ENCODE measurements at places on chromosomes 1 and 21. TPM values are rescaled to one million over a fixed set of nuclear protein-coding genes. Genes with fewer than 3 reads are reported as not detected.

The CFHR5 gene
- under 0.01 TPM for total RNA-seq

The AMPD1 gene
- not detected for total RNA-seq

The HSD3B1 gene
- total RNA-seq = not detected

The NCAM2 gene
- total RNA-seq = under 0.01 TPM

The TNNT2 gene
- not detected for total RNA-seq

The CC2D1B gene
- 30.2 TPM for total RNA-seq

The ODR4 gene
- total RNA-seq = 5.4 TPM

The TMEM200B gene
- not detected for total RNA-seq

The KCNK1 gene
- total RNA-seq = under 0.01 TPM

The SPATA21 gene
- total RNA-seq = not detected

The CHIA gene
- total RNA-seq = not detected

The ZC3H12A gene
- 21.3 TPM for total RNA-seq

The TMPRSS2 gene
- not detected for total RNA-seq

The NECTIN4 gene
- under 0.01 TPM for total RNA-seq

- no peak for DNase-seq
Observed at GRCh38 chr1:28417441-28417922, 47.9 kb downstream of the PHACTR4 start.

GRCh38 chr1:162397039-162397448 is 14.9 kb downstream of the SH2D1B start:
- no peak for DNase-seq

DNA sequence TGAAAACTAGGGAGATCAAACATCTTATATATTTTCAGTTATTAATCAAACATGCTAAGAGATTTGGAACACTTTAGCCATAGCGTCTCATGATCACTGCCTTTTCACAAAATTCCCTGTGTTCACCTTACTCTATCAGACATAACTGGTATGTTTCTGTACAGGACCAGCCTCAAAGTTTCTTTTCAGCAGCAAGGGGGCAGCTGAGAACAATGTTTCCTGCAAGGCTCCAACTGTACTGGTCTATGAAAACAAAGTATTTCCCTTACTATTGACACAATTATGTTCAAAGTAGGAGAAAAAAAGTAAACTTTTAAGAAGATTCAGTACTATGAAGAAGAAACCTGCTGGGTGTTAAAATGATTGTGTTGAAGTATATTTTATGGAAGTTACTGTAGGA is 98.5 kb downstream of the ATF6 start:
- DNase-seq = peak; percentile 46

GRCh38 chr21:34345091-34345871 is 18.5 kb upstream of the KCNE2 start:
- no peak for DNase-seq

DNA sequence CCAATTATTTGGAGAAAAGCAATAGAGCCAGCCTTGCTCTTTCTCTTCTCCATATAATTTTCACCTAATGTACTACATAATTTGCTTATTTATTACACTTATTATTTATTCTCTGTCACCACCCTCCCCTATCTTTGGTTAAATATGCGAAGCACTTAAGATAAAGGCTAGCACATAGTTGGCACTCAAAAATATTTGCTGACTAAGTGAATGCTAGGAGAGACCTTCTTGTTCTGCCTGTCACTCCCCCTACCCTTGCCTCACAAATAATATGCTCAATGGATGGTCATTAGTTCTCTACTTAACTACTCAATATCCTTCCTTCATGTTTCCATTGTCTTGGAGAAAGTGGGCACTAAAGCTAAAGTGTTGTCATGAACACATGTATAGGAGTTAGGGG is 139.7 kb upstream of the ZC3H11B start:
- no peak for DNase-seq

DNA sequence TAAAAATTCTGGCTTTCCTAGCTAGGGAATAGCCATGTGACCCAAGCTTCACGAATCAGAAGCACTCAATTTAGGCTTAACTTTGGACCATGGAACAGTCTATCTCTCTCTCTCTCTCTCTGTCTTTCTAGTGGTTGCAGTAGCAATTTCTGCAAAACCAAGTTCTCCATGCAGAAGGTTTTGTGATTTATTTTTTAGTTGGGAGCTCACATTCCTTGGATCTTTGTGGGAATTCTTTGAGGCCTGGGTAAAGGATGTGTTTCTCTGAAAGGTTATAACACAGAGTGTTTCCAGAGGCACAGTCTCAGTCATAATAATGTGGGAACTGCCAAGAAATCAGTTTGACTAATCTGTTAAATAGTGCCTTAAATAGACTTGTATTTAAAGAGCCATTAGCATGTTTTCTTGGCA is 112.3 kb upstream of the COL11A1 start:
- no peak for DNase-seq

GRCh38 chr1:155134880-155135414 is 705 bp upstream of the SLC50A1 start:
- DNase-seq = no peak

DNA sequence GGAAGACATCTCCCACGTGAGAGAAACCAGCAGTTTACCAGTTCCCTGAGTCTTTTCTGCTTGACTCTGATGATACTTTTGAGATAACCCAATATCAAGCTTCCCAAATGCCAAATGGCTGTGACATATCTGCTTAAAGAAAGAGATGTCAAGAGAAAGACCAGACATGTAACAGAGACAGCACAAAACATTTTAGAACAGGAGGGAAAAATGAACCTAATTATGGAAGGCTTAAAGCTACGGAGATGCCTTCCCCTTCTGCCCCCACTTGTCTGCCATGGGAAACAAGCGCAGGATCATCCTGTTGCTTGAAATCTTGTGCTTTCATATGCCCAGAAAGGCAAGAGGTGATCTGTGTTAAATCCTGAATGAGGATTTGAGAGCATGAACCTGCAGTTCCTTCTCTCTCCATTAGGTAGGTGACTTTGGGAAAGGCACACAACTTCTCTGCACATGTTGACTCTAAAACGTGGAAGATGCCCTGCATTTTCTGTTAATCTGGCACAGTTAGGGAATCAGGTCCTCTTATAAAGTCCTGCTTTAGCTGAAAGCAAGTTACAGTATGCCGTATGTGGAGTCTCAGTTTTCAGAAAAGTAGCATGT is 46.7 kb upstream of the MTR start:
- DNase-seq = no peak

- DNase-seq = no peak
Observed at GRCh38 chr1:11468878-11469277, 10.1 kb upstream of the DISP3 start.

DNA sequence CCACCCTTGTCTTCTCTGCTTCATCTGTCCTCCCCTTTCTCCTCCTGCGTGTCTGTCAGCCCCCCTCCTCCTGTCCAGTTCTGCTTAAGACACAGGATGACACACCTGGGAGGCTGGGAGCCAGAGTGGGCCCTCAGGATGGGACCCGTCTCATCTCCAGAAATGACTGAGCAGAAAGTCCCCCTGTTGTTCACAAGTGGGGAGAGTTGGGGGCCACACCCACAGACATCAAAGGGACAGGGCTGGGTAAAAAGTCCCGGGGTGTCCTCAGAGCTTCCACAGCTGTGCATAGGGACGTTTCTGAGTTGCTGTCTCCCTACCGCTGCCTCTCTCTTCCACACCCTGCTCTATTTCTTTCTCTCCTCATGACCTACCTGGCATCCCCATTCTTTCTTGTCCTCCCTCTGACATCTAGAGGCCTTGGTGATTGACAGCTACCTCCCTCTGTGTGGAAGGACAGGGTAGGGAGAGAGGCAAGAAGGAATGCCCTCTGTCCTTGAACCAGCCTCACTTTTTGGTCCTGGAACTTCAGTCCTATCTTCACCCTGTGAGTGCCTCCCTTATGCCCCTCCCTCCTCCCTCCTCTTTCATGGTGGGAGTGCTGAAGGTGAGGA is 19.5 kb upstream of the SH2D2A start:
- no peak for DNase-seq

GRCh38 chr1:43469932-43470331 is 16.2 kb upstream of the HYI start:
- no peak for DNase-seq

GRCh38 chr1:11730429-11730891 is 5.5 kb upstream of the AGTRAP start:
- peak; percentile 74 for DNase-seq

GRCh38 chr1:81547912-81548303 is 252.8 kb upstream of the ADGRL2 start:
- no peak for DNase-seq

- no peak for DNase-seq
Observed at GRCh38 chr1:156165083-156165482, 11.7 kb downstream of the SEMA4A start.

DNA sequence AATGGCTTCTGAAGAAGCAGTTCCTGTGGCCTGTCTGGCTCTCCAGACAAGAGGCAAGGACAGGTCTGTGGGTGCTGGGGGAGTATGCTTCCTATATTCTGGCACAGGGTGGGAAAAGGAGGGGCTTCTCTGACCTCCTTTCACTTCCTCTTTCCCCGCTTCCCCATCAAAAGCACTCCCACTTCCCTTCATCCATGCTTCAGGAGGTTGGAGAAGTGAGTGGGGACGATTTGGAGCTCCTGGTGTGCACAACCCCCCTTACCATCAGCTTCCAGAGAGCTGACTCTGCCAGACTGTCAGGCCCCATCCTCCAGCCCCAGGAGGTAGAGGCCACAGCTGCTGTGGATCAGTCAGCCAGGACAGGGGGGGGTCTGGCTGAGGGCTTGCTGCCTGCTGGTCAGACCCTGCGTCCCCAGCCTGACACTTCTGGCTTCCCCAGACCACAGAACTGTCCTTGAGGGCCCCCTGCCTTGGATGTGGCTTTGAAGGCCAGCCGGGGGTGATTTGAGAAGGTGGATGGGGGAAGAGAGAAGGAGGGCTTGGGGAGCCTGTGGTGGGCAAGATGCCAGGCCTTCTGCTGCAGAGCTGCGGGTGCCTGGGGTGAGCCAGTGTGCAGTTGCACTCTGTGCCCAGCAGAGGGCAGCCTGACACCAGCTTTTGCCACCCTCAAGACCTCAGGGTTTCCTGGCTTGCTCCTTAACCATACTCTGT is 21.5 kb upstream of the TMEM222 start:
- peak; percentile 79 for DNase-seq

DNA sequence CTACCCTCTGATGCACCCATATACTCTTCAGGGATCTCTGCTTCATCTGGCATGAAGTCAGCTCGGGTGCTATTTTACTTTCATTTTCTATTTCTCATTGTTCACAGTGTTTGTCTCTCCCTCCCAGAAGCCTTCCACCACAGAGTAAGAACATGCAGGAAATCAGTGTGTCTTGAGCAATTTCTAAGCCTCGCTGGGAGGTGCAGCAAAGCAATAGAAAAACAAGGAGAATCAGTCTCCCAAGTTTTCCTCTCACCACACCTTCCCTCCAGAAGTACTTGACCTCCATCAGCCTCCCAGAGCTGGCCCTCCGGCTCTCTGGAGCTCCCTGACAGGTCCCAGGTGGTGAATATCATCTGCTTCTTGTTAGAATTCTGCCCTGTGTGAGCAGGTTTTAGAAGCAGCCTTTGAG is 594.7 kb upstream of the CAMK1G start:
- no peak for DNase-seq

DNA sequence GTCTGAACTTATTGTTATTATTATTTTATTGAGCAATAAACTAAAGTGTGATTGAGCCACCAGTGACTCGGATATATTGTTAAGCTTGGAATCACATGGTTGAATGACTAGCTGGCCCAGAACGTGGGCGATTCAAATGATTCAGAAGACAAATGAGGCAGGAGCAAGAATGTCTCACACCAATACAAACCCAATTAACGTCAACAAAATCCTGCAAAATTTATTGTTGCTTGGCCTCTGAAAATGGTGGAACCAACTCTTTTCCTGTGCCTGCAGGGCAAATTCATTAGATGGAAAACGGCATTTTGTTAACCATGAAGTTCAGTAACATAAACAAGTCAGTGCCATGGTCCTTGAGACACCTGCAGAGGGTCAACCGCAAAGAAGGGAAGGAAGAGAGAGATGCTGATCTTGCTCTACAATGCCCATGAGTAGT is 482.0 kb downstream of the SETD4 start:
- no peak for DNase-seq

- no peak for DNase-seq
Observed at GRCh38 chr1:87674791-87675190, 346.1 kb downstream of the LMO4 start.

DNA sequence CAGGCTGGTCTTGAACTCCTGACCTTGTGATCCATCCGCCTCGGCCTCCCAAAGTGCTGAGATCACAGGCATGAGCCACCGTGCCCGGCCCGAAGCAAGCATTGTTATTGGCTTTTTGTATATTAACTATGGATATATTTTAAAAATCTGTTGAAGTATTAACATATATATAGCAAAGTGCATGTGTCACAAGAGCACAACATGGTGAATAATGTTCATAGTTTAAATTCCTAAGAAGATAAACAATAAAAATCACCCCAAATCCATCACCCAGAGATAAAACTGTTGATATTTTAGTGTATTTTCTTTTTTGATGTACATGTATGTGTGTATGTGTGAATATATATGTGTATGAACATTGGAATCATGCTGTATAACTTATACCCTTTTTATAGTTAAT is 9.1 kb upstream of the FOXE3 start:
- DNase-seq = no peak

DNA sequence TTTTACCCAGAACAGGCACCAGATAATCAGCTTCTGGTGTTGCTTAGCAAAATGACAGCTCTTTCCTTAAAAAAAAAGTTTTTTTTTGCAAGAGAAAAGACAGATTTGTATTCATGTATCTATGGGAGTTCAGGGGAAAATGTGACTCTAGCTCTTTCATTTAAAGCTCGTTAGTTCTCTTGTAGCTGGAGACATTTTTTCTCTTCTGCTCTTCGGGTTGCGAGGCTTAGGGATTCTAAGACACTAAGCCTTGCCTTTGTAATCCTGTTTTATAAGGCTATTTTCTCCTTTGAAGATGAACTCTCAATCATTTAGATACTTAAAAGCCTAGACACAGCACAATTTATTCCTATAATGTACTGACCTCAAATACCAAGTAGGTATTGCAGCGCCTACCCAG is 40.3 kb upstream of the EDARADD start:
- DNase-seq = no peak

- DNase-seq = no peak
Observed at GRCh38 chr1:59077466-59078069, 219.3 kb upstream of the FGGY start.

GRCh38 chr1:26541431-26541815 is 11.9 kb downstream of the RPS6KA1 start:
- no peak for DNase-seq

- DNase-seq = no peak
Observed at GRCh38 chr1:200427744-200428143, 17.9 kb upstream of the ZNF281 start.

DNA sequence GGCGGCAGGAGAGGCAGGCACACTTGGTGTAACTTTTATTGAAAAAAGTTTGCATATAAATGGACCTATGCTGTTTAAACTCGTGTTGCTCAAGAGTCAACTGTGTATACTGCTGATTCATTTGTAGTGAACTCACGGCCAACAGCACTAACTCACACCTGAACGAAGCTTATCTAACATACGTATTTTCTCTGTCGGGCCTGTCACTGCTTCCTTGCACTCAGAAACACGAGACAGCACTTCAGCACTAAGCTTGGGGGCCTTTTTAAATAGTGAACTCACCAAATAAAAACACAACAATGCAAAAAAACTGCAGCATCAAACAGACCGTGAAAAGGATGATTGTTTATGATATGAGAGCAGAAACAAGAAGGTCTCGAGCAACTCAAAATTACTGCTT is 58.9 kb upstream of the NEK2 start:
- no peak for DNase-seq

GRCh38 chr1:77942400-77943140 is 36.3 kb downstream of the FUBP1 start:
- no peak for DNase-seq

GRCh38 chr1:3892748-3893147 is 7.3 kb downstream of the C1orf174 start:
- DNase-seq = no peak

Measured in hematopoietic multipotent progenitor cell (in vitro differentiated cells).